ENCODE measurements at places on chromosomes 5 and 9.

GRCh38 chr9:127004946-127005769 is 90.6 kb downstream of the RALGPS1 start:
- DNase-seq: no peak

DNA sequence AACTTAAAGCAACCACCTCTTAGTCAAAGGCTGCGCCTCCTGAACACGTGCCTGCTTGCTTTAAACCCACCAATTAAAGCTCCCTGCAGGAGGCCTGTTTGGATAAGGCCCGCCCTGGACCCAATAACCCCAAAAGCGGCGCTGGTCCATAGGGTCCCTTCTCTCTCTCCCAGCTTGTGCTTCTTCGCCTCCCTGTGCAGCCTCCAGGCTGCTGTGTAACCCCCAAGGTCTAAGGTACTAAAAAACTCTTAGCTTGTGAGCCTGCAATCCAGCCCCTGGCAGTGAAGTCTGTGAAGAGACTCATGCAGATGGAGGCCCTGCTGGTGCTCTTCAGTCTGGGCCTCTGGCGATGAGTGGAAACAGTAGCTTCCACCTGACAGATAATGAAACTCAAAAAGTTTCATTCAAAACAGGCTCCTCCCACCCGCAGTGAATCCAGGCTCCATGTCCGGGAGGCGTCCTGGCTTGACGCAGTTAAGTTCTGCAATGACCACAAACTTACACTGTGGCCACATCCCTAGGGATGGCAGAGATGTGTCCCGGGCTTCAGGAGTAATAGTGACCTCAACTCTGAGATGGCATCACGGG is 97.3 kb downstream of the PRRT1B start:
- DNase-seq: no peak

DNA sequence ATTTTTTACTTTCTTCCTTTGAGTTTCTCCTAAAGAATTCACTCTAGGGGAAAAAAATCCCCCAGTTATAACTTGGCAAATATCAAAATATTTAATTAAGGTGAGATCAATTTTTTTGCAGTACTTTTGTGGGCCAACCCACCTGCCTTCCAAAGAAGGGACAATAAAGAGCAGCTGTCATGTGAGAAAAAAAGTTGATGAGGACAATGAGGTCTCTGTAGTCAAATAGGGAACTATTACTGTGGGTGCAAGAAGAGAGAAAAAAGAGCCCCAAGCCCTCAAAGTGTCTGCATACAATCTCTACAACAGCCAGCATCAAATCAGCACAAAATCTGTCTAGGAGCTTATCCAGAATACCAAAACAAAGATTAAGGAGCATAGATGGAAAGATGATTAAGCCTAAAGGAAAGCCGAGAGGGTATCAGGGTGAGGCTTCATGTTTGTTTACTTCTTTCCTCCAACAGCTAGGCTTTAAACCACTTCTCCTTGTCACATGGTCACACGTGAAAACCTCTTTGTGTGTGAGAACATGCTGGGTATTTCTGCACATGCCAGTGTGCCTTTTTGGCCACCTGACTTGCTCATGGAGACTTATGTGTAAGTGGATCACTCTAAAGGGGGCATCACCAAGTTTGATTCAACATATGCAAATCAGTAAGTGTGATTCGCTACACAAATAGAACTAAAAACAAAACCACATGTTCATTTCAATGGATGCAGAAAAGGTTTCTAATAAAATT is 19.2 kb upstream of the FYB1 start:
- DNase-seq: no peak

DNA sequence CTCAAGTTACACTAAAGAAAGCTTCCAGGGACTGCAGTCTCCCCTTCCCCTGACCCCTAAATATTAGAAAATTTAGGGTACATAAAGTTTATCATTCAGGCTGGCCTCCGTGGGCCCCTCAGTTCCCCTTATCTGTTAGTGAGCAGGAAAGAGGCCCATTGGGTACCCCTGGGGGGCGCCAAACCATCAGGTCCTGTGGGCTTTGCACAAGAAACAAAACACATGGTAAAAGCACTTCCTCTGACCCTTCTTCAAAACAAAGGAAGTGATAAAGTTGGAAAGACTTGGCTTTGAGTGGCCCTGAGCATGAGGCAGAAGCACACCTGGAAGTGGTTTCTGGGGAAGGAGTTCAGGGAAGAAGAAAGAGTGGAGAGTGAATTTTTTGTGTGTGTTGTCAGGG is 213.0 kb downstream of the SMARCA2 start:
- DNase-seq: no peak

DNA sequence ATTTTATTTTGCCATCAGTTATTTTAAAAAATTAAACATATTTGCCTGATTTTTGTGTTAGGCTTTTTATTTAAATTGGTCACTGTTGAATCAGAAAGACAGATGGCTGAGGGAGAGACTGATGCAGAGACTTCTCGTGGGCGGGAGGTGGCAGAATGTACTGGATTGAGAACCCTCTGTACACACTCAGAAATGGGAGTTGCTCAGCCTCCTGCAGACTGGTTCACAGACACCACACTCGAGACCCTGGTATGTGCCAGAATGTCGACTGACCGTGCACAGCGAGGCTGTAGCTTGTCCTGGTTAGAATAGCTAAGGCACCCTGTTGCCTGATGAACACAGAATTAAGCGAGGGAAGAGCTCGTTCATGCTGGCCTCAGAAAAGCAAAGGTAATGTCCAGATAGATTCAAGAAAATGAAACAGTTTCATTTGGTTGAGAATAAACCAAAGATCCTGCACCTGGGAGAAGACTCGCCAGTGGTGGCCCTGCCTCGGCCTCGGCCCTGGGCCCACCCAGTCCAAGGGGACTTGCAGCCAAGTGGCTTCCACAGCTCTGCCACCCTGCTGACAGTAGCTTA is 71.3 kb upstream of the OTULINL start:
- no peak for DNase-seq

- DNase-seq: no peak
Measured at GRCh38 chr9:126822873-126823272, 18.0 kb downstream of the ZBTB43 start.

DNA sequence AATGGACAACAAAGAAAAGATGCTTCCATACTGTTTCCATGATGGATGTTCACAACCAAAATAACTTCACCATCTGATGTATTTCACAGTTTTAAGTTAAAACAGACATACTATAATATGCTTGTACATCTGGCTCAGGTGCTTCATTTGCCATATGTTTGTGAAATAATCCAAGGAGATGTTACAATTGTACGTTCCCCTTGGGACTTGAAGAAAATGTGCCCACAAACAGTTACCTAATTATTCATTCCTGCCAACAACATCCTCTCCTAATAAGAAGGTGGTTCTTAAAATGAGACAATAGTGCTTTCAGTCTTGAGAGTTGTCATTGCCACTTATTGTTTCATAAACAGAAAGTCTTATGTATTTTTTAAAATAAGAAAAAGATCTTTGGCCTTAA is 33.1 kb upstream of the SMARCA2 start:
- no peak for DNase-seq

- DNase-seq: no peak
Measured at GRCh38 chr9:126152622-126153362, 173.8 kb upstream of the MVB12B start.

DNA sequence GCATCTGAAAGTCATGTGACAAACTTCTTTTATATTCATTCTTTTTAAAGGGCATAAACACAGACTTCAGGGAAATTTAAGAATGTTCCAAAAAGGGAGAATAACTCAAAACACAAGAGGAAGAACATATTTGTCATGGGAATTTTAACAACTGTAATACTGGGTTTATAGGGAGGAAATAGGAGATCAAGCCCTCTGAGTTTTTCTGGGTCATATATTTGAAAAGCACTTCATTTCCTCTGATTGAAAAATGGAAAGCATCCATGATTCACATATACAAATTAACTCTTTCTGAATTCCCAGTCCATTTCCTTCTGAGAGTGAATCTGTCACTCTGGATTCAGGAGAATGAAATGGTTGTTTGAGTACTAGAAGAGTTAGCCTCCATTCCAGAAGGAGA is 26.8 kb downstream of the LURAP1L start:
- DNase-seq: no peak

DNA sequence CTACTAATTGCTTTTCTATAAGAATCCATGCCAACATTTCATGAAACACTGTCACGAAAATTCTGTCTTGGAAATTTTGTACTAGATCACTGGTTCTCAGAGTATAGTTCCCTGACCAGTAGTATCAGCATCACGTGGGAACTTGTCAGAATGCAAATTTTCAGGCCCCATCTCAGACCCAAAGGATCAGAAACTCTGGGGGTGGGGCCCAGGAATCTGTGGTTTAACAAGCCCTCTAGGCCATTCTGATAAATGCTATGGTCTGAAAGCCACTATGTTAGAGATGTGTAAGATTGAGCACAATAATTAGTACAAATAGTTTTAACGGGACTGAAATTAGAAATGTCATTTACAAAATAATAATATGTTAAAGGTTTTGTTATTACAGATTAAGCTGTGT is 615.7 kb upstream of the ARRDC3 start:
- DNase-seq: no peak

DNA sequence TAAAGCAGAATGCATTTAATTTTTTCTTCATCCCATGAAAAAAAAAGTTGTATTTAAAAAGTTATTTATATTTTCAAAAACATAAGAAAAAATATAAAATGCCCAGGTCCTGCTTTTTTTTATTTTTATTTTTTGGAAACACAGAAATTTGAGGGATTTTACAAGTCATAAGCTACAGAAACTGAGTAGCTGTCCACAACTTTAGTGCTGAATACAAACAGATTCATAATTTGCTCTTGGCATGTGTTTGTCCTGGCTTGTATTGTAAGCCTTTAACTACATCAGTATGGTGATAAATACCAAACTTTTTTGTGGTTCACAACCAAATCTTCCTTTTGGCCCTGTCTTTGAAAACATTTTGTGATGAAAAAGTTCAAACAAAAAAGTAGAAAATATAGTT is 7.5 kb upstream of the PLCXD3 start:
- no peak for DNase-seq

DNA sequence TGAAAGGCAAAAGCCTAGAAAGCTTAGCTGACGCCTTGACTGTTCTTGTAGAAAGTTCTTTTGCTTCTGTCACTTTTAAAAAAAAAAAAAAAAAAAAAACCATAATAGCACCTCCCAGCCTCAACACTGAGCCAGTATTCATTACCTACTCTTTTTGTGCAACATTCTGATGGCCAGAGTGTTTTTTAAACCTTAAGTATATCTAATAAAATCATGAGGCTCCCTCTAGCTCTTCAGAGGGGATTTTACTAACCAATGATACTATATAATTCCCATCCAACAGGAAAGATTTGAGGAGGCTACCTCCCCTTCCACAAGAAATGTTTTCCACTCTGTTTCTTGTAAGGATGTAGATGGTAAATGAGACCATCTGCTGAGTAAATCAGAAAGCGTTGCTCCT is 3.9 kb downstream of the BNC2 start:
- no peak for DNase-seq

GRCh38 chr5:54833590-54833989 is 151.8 kb downstream of the ESM1 start:
- no peak for DNase-seq

- DNase-seq: peak; percentile 47
Measured at GRCh38 chr5:142012186-142012785, 541 bp downstream of the GNPDA1 start.

DNA sequence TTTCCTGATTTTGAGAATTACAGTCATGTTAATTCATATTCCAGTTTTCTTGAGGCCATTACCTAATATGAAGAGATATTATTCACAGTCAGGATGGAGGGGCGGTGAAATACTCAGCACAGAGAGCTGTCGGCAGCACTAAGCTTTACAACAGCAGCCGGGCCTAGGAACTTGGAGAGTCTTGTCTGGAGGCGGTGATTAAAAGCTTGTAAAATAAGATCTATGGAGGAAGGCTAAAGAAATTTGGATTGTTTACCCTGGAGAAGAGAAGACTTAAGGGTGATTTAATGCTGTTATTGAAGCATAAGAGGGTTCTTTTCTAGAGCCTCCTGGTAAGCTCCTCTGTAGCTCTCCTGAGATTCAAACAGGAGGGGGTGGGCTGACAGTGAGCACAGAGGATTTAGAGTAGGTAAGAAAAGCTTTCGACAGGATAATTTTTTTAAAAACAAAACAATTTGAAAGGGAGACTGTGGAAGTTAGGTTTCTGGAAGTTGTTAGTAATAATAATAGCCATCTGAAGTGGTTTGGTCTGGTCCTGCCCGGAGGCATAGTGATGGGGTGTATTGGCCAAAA is 406.3 kb upstream of the ADAMTSL1 start:
- no peak for DNase-seq

DNA sequence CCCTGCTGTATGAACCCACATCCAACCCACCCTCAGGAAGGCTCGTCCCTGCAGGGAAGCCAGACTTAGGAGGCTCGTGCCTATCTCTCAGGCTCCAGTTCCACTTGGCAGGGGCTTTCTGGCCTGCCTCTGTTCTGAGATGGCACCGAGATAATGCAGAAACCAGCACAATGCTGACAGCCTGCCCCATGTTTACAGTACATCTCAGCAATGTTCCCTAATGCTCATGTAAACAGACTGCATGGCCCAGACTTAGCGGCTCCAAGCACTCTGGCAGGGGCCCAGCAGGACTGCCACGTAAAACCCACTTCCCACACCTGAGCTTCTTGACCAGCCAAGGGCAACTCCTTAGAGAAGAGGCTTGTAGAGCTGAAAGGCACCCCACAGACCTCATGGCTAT is 499.5 kb upstream of the BRINP1 start:
- DNase-seq: no peak

GRCh38 chr5:7261049-7261448 is 134.9 kb upstream of the ADCY2 start:
- peak; percentile 65 for DNase-seq

- no peak for DNase-seq
Measured at GRCh38 chr9:69172895-69173294, 1.2 kb upstream of the TJP2 start.

- DNase-seq: no peak
Measured at GRCh38 chr5:68187268-68188055, 28.1 kb upstream of the PIK3R1 start.

DNA sequence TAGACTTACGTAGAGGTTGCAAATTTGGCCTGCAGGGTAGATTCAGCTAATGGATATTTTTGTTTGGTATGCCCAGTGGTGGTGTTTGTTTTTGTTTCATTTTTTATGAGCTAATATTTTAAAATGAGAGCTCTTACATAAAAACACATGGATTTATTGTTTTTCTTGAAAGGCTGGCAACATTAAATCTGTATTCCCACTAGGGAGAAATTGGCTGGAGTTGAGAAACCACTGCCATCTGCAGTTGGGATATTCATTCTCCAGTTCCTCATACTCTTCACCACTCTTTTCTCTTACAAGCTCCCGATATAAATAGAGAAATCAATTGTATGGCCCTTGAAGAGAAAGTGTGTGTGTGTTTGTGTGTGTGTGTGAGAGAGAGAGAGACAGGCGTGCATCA is 143.3 kb downstream of the ALDH1A1 start:
- DNase-seq: no peak

GRCh38 chr9:22683700-22684075 is 237.1 kb downstream of the DMRTA1 start:
- DNase-seq: no peak

GRCh38 chr5:129899454-129899853 is 4.8 kb upstream of the CHSY3 start:
- no peak for DNase-seq
